ENCODE measurements at places on chromosomes 2 and 18.

GRCh38 chr2:103249462-103249861, 487.6 kb downstream of the TMEM182 start:
- no peak for DNase-seq

DNA sequence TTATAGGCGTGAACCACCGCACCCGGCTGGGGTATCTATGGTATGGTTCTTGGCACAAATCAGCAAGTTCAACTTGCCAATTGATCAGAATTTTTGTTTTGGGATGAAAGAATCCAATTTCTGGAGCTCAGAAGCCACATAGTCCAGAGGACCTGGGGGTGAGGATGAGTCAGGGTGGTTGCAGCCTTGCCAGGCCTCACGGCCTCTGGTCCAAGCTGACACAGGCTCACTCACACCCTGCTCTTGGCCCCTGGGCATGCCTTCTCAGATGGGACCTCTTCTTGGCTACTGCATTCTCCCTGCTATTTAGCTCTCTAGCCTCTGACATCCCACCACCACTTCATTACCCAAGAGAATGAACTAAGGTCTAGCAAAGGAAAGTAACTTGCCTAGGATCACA, 16.3 kb downstream of the CAPG start:
- no peak for DNase-seq

GRCh38 chr2:191180713-191181112, 29.9 kb upstream of the STAT4 start:
- no peak for DNase-seq

DNA sequence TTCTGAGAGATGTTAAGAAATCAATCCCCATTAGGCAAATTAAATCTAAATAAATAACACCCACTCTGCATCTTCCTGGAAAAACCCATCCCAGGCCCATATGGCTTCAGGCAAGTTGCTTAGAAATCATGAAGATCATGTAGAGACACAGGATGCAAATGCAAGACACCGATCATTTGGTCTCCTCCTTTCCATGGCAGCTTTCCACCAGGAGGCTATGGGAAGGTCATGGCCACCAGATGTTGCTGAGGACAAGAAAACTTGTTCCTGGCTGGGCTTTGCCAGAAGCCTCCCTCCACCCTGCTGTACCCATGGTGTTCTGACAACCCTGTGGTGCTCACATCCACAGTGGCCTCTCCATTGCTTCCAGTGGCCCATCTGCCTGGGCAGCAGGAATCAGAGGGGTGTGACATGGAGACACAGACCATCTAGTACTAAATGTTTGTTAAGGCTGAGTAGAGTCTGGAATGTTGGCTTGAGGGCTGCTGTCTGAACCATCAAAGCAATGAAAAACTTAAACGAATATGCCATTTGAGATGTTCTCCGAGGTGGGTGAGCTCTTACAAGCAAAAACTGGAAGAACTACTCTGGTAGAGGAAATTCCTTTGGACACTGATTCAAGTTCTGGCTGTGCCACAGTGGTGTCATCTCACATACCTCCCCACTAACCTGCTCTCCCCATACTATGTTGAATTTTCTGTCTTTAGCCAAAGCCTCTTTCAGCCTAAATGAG, 293.2 kb downstream of the TNS1 start:
- DNase-seq = no peak

- DNase-seq = no peak
Measured at GRCh38 chr18:41324020-41324791, 630.8 kb upstream of the PIK3C3 start.

DNA sequence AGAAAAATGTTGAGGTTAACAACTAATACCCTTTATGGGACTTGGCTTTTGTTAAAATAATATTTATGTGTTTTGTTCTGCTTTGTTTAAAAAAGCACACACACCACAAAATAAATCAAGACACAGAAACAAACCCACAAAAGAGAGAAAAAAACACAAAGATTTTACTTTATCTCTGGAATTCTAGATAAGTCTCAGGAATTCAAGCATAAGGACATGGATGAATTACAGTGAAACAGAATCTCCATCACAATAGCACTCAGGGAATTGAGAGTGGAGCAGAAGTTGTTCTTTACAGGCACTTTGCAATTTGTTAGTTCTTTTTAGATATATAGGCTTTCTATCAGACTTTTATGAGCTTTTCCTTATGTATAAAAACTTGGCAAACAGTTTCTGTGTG, 360.9 kb upstream of the ZC3H15 start:
- DNase-seq = no peak

GRCh38 chr2:2960441-2961133, 417.0 kb downstream of the EIPR1 start:
- no peak for DNase-seq

Measured in stimulated activated CD4-positive, alpha-beta T cell treated with anti-CD3 and anti-CD28 coated beads, TNF-alpha, amount 100 ng/mL, for 1 hour (primary cell).